NCI-H1092 (cell line): ENCODE measurements at places on chromosomes 3 and 15.
A peak's percentile ranks its signal among the peaks of the same experiment; 100 is the strongest.

DNA sequence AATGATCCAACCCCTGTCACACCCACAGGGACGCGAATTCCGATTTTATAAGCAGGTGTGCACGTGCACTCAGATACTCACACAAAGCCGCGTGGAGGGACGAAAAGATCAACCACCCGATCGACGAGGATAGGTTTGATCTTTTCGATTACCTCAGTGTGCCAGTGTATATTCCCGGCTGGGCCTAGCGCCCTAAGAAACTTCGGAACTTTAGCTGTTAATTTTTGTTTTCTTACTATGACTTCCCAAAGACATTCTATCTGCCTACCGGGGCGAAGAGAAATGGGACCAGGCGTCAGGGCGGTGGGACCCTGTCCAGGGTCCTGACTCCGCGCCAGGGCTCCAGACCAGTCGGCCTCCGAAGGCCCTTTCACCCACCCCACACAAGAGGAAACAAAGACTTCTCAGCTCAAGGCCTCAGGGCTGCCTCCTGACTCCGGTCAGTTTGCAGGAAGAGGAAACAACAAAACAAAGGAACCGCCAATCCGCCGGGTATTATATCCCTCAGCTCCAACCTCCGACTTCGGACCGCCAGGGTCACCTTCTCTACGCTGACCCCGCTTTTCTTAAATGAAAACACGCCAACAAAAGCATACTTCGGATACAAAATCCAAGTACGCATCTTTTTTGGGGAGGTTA lies 6.8 kb downstream of the ONECUT1 start:
- DNase-seq: no peak

- DNase-seq: peak; percentile 82
These were observed 15.7 kb downstream of the LYZL4 start for GRCh38 chr3:42394579-42395288.

DNA sequence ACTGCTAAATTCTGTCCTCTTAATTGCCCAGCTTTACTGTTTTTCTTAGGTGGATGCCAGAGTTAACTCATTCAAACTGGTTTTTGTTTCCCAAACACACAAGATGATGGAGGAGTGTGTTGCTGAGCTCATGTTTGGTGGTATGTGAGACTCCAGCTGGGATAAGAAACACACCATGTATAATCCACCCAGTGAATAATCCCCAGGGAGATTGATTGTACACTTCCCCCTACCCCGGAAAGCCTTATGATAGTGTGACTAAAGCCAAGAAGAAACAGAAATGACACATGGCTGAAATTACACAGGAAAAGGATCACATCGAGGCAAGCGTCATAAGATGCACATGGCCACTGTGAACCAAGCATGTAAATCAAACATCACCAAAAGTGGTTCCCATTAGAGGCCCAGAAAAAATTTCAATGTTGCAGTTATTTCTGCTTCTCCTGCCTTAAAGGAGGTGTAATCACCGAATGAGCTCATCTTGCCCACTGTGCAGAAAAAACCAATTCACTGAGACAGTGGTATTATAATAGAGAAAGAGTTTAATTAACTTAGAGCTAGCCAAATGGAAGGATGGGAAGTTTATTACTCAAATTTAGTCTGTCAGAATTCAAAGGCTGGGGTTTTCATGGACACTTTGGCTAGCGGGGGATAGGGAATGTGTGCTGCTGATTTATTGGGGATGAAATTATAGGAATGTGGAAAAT lies 56.7 kb upstream of the MAGI1 start:
- no peak for DNase-seq

- DNase-seq: no peak
These were observed 417.4 kb upstream of the MDFIC2 start for GRCh38 chr3:70729845-70730244.

- no peak for DNase-seq
These were observed 41.5 kb downstream of the TBC1D2B start for GRCh38 chr15:78035861-78036476.

GRCh38 chr3:175338775-175339535 lies 479.8 kb downstream of the NAALADL2 start:
- DNase-seq: no peak

- peak; percentile 38 for DNase-seq
These were observed 170.0 kb downstream of the SEMA6D start for GRCh38 chr15:47887241-47887800.

- DNase-seq: no peak
These were observed 23.3 kb upstream of the CMTM8 start for GRCh38 chr3:32215185-32215584.

- no peak for DNase-seq
These were observed 51.2 kb upstream of the TBC1D5 start for GRCh38 chr3:17793542-17794195.

GRCh38 chr3:112303764-112304325 lies 9.8 kb upstream of the SLC9C1 start:
- no peak for DNase-seq

GRCh38 chr3:70040386-70040785 lies 40.9 kb downstream of the SAMMSON start:
- no peak for DNase-seq

DNA sequence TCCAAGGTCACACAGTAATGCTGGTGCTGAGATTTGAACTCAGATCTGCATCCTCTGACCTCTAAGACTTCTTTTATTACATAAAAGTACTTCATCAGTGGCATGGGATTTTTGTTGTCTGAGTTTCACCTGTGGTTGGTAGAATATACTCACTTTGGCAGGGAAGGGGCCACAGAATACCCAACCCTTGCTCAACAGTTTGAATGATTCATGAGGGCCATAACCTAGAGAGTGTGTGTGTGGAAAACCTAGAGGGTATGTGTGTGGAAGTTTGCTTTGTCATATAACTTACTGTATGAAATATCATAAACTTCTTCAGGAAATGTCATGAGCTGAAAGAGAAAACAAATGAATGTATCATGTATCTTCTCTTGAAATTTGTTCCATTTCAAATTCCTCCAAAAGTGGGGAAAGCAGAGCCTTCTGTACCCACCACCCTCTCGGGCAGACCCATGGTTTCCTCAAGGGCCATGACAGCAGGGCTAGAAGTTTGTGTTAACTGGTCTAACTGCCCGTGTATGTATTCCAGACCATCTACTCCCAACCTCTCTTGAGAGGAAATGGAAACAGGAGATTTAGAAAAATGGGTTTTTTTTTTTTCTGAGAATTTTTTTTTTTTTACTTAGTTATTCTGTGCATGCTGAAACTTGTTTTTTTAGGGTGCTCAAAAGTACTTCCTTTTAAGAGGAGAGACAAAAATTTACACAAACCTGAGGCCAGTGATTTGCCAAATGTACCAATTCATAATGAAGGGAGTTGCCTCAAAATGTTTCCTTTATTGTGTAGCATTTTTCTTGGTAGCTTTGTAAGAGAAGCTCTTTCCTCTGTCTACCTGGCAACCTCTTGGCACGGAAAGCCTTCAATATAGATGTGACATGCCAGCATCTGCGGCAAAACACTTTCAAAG lies 127.0 kb downstream of the TPRG1 start:
- no peak for DNase-seq

DNA sequence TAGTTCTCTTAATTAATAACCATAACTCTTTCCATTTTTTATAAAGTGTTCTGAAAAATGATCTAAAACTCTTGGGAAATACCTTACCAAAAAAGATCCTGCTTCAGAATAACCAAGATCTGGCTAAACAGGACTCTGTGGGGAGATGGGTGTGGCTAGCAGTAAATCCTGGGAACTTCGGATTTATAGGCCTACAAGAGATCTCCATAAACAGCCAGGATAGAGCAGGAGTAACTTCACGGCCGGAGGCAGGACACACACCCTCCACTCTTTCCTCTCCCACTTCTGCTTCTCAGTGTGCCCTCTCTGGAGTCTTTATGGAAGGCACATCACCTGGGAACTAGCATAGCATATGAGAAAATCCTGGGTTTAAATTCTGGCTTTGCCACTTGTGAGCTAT lies 309.4 kb upstream of the SOX2 start:
- DNase-seq: no peak

- no peak for DNase-seq
These were observed 44.9 kb upstream of the SEC13 start for GRCh38 chr3:10365791-10366190.

DNA sequence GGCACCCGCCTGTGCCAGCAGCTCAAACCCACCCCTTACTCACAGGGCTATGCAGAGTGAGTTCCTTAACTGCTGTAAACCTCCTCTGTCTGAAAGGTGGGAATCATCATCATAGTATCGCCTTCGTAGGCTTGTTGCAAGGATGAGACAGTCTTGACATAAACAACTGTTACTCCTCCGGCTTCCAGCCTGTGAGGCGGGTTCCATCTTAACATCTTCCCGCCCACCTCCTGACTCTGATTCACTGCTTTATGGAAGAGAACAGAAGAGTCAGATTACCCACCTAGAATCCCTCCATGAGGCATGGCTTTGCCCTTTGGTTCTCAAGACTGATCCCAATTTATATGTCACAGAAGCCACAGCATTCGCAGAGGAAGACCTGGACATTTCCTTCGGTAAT lies 21.9 kb downstream of the POLR2M start:
- DNase-seq: no peak

- DNase-seq: no peak
These were observed 126.3 kb downstream of the TNIK start for GRCh38 chr3:171333784-171334464.

DNA sequence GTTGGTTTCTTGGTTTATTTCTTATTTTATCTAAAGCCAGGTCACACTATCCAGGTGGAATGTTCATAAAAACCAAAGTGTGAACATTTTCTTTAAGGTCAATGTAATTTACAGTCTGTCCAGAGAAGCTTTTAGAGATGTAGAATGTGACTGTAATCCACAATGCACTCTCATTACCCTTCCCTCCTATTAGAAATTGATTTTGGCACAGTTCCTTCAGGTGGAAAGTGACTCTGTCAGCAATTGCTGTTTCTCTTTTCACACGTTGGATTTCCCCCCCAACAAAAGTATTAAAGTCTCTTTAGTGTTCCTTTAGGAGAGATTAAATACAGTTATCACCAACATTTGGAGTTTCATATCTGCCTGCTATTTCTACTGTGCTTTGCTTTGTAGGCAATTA lies 31.6 kb upstream of the COPB2 start:
- no peak for DNase-seq

GRCh38 chr3:41198526-41198925 lies 779 bp upstream of the CTNNB1 start:
- peak; percentile 12 for DNase-seq

- no peak for DNase-seq
These were observed 341.1 kb downstream of the PDCD6IP start for GRCh38 chr3:34139566-34139965.

DNA sequence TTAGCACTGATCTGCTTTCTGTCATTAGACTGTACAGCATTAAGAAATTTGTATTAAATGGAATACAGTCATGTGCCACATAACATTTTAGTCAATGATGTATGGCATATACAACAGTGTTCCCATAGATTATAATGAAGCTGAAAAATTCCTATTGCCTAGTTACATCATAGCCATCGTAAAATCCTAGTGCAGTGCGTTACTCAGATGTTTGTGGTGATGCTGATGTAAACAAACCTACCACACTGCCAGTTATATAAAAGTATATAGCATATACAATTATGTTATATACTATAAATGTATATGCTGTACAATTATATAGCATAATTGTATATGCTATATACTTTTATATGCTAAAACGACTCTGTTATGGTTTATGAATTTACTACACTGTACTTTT lies 41.7 kb downstream of the APH1B start:
- no peak for DNase-seq

- DNase-seq: no peak
These were observed 605.2 kb downstream of the NAALADL2 start for GRCh38 chr3:175464362-175464761.

GRCh38 chr3:188557235-188557634 lies 403.3 kb downstream of the LPP start:
- no peak for DNase-seq

- DNase-seq: no peak
These were observed 31.0 kb downstream of the LOXL1 start for GRCh38 chr15:73957276-73957675.

GRCh38 chr15:90190606-90191343 lies 10.4 kb upstream of the SEMA4B start:
- DNase-seq: no peak

DNA sequence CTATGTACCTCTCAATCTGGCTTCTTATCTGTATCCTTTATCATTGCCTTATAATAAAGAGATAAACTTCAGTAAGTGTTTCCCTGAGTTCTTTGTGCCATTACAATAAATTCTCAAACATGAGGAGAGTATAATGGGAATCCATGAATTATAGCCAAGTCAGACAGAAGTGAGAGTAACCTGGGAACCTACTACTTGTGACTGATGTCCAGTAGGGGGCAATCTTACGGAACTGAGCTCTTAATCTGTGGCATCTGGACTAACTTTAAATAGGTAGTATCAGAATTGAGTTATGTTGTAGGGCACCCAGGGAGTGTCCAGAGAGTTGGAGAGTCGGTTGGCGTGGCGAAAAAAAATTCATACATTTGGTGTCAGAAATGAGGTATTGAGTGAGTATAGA lies 542.6 kb downstream of the ZBBX start:
- DNase-seq: no peak

- DNase-seq: no peak
These were observed 56.8 kb downstream of the ATP2B2 start for GRCh38 chr3:10448544-10448943.

GRCh38 chr3:83567935-83568334 lies 1390.9 kb upstream of the CADM2 start:
- no peak for DNase-seq

GRCh38 chr3:102020735-102021134 lies 171.4 kb downstream of the NFKBIZ start:
- no peak for DNase-seq

GRCh38 chr3:61819861-61820260 lies 258.5 kb downstream of the PTPRG start:
- DNase-seq: no peak

DNA sequence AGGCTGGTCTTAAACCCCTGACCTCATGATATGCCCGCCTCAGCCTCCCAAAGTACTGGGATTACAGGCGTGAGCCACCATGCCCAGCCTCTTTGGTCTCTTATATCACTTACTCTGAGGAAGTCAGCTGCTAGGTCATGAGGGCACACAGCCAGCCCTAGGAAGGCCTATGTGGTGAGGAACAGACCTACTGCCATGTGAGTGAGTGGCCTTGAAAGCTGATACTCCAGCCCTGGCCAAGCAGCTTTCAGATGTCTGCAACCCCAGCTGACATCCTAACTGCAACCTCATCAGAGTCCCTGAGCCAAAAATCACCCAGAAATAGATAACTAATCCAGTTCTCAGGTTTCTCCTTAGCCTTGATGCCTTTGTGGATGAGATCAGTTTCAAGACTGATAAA lies 224.3 kb downstream of the EDEM1 start:
- DNase-seq: no peak

DNA sequence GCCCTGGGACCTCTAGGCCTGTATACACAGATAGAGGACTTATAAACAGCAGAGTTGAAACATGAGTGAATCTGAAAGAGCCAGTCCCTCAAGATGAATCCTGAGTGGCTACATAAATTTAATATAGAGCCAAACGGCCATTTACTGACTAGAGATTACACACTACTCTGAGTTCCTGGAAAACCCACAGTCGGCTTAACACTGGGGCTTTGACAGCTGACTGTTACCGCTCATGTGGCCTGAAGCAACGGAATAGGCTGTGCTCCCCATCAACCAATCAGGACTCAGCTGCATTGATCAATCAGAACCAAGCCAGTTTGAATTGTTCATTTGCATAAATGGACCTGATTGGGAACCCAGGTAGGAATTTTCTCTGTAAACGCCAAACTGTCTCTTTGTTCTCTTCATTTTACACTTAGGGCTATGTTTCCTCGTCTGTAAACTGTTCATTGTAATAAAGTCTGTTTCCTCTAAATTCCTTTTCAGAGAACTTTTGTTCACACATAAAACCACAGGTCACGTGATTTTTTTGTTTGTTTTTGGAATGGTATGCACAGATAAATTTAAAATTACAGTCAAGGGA lies 40.5 kb downstream of the CCNL1 start:
- DNase-seq: no peak

- no peak for DNase-seq
These were observed 68.8 kb downstream of the DNAJC13 start for GRCh38 chr3:132486099-132486498.
